ENCODE measurements at places on chromosomes 6 and 20. TPM values are rescaled to one million over a fixed set of nuclear protein-coding genes. Genes with fewer than 3 reads are reported as not detected.

The CFAP61 gene
- 0.33 TPM for total RNA-seq

The MUC21 gene
- not detected for total RNA-seq

DNA sequence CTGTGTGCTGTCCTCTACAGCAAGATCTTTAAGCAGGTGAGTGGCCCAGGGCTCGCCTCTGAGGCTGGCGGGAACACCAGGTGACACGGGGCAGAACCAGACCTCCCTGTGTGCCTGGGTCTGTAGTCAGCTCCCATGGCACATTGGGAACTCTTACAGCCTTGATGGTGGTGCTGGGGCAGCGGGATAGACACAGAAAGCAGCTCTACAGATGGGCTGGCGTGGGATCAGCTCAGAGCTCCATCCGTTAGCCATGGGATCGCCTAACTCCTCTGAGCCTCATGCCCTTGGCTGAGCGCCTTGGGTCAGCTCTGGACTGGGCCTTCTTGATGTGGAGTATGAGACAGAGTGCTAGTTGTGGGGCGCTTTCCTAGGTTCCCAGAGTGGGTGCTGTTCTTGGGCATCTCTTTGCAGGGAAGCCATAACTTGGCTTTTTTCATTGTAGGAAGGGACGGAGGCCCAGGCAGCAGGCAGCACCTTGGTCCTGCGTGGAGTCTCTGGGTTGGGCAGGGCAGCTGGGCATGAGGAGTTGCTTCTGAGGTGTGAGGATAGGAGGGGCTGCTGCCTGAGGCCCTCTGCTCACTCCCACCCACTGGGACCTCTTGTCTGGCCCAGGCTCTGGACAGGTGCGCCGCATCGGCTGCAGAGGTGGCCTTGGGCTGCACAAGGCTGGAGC lies 51.3 kb downstream of the EFCAB8 start:
- no peak for DNase-seq
- H3K36me3 ChIP-seq = no peaks in the 10 kb centered on the region
- H3K4me1 ChIP-seq = no peaks in the 10 kb centered on the region
- H3K4me3 ChIP-seq = no peak overlapping the region
- H3K27me3 ChIP-seq = no peaks in the 10 kb centered on the region
- H3K27ac ChIP-seq = no peak overlapping the region

GRCh38 chr20:47741669-47742608 lies 43.3 kb downstream of the SULF2 start:
- no peaks in the 10 kb centered on the region for H3K36me3 ChIP-seq
- H3K27me3 ChIP-seq = no peaks in the 10 kb centered on the region
- H3K4me1 ChIP-seq = no peaks in the 10 kb centered on the region
- no peak overlapping the region for H3K27ac ChIP-seq

- H3K36me3 ChIP-seq = no peaks in the 10 kb centered on the region
- no peaks in the 10 kb centered on the region for H3K27me3 ChIP-seq
- no peak overlapping the region for H3K4me3 ChIP-seq
- DNase-seq = no peak
Measured at GRCh38 chr20:47867831-47868230, 82.5 kb upstream of the SULF2 start.
